Endodermal cell (in vitro differentiated cells): ENCODE measurements at places on chromosomes 2 and 18.
A peak's percentile ranks its signal among the peaks of the same experiment; 100 is the strongest.

GRCh38 chr2:33709951-33710350, 110.9 kb upstream of the FAM98A start:
- no peak for DNase-seq

GRCh38 chr2:128536925-128537620, 218.4 kb upstream of the HS6ST1 start:
- DNase-seq, result peak; percentile 88

DNA sequence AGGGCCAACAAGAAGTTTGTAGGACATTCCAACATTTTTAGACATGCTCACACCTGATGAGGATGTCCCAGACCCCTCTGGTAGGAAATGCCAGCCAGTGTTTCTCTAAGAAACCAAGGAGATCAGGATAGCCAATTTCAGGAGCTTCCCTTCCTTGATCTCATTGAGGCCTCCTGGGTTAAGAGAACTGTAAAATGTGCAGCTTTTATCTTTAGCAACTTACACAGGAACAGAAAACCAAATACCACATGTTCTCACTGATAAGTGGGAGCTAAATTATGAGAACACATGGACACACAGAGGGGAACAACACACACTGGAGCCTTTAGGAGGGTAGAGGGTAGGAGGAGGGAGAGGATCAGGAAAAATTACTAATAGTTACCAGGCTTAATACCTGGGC, 99.6 kb upstream of the MAP2 start:
- DNase-seq, result no peak

- DNase-seq, result no peak
Observed at GRCh38 chr2:41042343-41042742, 590.5 kb upstream of the SLC8A1 start.

GRCh38 chr2:64735504-64735903, 81.8 kb upstream of the SERTAD2 start:
- no peak for DNase-seq

GRCh38 chr2:240986787-240987411, 11.5 kb upstream of the SNED1 start:
- no peak for DNase-seq

GRCh38 chr2:55084641-55085040, 34.4 kb upstream of the RTN4 start:
- DNase-seq, result no peak

DNA sequence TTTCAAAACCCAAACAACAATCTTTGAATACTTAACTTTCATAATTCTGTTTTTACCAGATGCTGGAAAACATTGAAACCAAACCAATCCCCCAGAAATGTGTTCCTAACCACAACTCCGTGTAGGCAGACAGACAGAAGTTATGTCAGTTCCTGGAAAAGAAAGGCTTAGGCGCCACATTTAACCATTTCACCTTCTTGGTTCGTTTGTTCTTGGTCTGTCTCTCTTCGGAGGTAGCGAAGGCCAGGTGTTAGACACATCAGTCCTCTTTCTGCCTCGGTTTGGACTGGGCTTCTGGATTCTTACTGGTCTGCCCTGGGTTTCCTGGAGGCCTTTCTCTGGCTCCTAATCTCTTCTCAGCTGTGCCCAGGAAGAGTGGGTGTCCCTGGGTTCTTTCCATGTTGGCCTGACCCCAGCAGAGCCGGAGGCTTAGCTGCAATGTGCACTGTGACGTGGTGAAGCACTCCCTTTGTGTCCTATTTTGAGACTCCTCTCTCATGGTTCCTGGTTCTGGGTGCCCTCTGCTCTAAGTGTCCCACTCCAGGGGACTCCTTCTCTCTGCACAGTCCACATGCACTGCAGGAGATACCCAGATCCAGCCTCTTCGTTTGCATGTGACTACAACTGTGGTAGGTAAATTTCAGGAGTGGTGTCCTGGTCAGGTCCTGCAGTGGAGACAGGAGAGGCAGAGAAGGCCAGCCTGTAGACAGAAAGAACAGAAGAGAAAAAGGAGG, 23.1 kb upstream of the RAB31 start:
- DNase-seq, result no peak

DNA sequence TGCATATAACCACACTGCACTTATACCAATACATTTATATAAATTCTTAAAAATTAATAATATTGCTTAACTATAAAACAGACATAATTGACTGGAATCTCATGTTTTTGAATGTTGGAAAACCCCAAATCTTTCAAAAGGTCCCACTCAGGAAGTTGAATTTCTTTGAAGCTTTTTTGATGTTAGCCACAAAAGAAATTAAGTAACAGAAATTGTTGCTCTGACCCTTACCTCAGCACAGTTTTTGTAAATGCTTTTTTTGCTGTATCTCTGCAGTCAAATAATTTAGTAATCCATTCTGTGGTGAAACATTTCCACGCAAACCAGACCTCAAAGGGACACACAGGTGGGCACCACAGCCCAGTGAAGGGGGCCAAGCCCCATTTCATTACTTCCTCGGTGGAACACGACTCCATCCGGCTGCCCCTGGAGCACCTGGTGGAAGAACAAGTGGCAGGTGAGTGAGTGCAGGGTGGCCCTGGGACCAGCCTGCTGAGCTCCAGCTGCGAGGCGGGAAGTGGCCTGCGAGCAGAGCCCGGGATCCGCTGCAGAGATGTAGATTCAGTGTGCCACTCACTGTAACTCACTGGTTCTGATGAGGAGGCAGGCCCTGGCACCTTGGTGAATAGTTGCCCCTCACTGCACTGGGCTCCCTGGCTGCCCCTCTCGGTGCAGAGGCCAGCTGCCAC, 8.4 kb downstream of the SCLY start:
- DNase-seq, result no peak

DNA sequence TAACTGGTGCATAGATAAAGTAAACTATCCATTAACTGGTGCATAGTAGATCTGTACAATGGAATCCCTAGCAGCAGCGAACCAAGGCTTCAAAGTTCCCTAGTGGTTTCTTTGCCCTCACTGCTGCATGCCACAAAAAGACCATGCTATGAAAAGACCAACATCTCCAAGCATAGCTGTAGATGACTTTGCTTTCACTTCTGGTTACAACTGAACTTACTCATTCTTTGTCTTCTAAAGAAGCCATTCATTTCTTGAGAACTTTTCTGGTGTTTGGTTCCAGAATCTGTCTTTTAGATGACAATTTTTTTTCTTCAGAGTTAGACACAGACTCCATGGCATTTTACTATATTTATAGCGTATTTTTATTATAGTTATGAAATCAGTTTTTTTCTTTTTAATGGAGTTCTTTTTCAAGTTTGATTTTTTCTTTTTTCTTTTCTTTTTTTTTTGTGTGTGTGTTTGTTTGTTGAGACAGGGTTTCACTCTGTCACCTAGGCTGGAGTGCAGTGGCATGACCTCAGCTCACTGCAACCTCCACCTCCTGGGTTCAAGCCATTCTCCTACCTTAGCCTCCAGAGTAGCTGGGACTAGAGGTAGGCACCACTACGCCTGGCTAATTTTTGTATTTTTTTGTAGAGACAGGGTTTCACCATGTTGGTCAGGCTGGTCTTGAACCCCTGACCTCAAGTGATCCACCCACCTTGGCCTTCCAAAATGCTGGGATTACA, 63.6 kb downstream of the SLC35F5 start:
- DNase-seq, result no peak

- peak; percentile 62 for DNase-seq
Observed at GRCh38 chr2:101162561-101163330, 11.6 kb upstream of the TBC1D8 start.

- DNase-seq, result no peak
Observed at GRCh38 chr2:207682557-207682956, 28.9 kb upstream of the CCNYL1 start.

GRCh38 chr2:60499651-60500265, 53.7 kb downstream of the BCL11A start:
- no peak for DNase-seq

GRCh38 chr2:232390661-232391060, 12.1 kb downstream of the ALPP start:
- DNase-seq, result no peak

DNA sequence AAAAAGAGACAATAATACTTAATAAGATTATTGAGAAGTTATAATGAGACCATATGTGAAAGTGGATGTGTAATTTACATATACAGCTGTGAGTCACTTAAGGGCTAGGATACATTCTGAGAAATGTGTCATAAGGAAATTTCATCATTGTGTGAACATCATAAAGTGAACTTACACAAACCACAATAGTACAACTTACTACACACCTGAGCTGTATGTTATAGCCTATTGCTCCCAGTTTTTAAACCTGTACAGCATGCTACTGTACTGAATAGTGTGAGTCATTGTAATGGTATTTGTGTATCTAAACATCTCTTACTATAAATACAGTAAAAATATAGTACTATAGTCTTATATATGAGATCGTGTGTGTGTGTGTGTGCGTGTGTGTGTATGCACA, 1420.3 kb upstream of the PIK3C3 start:
- no peak for DNase-seq
